Retinal pigment epithelial cell (primary cell): ENCODE measurements at places on chromosomes 11 and 22.

DNA sequence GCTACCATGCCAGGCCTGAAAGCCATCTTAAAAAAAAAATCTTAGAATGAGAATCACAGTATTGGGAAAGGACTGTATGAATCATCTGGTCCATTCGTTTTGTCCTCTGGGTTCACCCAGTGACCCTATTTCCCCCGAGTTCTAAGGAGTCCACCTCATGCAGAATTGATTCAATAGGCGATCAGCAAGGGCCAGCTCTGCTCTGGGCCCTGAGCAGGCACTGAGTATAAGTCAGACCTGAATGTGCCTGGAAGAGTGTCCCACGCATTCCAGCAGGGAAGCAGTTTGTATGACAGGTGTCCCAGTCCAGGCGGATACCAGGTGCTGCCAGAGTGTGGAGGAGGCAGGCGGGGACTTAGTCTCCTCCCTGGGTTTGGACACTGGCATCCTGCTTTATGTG is 883 bp upstream of the HMOX1 start:
- no peak for DNase-seq

- no peak for DNase-seq
Measured at GRCh38 chr11:121478226-121478894, 25.6 kb upstream of the SORL1-AS1 start.

DNA sequence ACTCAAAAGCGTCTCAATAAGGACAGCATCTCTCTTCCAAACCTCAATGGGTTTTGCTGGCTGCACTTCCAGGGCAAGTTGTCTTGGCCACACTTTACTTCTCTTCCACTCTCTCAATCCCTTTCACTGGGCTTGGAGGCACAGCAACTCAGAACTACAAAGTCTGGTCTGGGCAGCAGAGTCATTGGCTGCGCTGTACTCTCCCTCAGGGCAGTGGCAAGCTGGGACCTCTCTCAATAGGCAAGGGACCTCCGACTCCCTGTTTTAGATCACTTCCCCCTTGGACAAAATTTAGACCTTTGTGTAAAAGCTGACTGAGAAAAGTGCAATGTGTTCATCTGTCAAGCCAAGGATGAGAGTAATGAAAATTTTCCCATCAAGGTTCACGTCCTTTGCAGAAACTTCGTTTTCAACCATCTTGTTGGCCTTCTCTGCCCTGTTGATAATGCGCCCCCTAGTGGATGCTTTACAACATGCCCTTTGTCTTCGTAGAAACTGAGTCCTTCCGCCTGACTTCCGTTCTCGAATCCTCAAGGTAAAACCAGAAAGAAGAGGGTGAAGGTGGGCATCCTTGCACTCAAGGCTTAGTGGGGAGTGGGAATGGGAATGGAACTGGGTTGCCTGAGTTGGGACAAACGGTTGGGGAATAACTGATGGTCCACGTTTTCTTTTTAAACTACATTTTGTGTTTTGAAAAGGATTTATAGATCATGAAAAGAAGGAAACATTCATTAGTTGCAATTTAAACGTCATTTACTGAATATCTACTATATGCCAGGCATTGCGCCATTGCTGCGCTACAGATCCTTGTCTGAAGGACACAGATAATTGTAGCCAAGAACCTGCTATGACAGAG is 99.1 kb downstream of the CD44 start:
- peak; percentile 24 for DNase-seq

GRCh38 chr11:6771926-6772893 is at the start of gene OR2AG2:
TSS of gene OR2AG2 (minus strand) at chr11:6771976. CDS start at chr11:6768957, 3,019 bp downstream.
- DNase-seq: no peak

GRCh38 chr11:129705341-129705740 is 110.3 kb upstream of the TMEM45B start:
- no peak for DNase-seq

GRCh38 chr22:36151006-36151595 is 9.5 kb downstream of the APOL3 start:
- no peak for DNase-seq

DNA sequence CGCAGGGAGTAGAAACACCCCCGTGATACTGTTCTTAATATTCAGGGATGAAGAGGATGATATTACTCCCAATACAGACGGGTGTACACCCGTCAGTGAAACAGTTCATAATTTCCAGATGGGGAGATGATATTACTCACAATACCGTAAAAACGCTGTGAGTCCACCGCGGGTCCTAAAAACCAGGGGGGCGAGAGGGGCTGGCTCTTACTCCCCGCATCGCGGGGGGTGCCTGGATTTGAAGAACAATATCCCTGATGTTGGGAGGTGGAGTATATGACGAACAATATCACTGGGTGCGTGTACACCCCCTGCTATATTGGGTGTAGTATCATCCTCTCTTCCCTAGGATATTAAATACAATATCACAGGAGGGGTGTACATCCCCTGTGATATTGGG is 20.5 kb upstream of the APOL5 start:
- no peak for DNase-seq

- peak; percentile 75 for DNase-seq
Measured at GRCh38 chr11:130832566-130833425, 83.5 kb downstream of the SNX19 start.

- DNase-seq: no peak
Measured at GRCh38 chr22:33869946-33870345, 50.3 kb downstream of the LARGE1 start.

- DNase-seq: no peak
Measured at GRCh38 chr22:31099841-31100761, 7.3 kb downstream of the SELENOM start.

GRCh38 chr11:25655636-25656035 is 676.3 kb upstream of the ANO3 start:
- peak; percentile 15 for DNase-seq

GRCh38 chr11:46913484-46913883 is 4.9 kb downstream of the LRP4 start:
- DNase-seq: no peak

- DNase-seq: no peak
Measured at GRCh38 chr11:83727251-83727650, 441.1 kb upstream of the CCDC90B start.

- no peak for DNase-seq
Measured at GRCh38 chr11:59225017-59225416, 12.3 kb upstream of the MPEG1 start.

DNA sequence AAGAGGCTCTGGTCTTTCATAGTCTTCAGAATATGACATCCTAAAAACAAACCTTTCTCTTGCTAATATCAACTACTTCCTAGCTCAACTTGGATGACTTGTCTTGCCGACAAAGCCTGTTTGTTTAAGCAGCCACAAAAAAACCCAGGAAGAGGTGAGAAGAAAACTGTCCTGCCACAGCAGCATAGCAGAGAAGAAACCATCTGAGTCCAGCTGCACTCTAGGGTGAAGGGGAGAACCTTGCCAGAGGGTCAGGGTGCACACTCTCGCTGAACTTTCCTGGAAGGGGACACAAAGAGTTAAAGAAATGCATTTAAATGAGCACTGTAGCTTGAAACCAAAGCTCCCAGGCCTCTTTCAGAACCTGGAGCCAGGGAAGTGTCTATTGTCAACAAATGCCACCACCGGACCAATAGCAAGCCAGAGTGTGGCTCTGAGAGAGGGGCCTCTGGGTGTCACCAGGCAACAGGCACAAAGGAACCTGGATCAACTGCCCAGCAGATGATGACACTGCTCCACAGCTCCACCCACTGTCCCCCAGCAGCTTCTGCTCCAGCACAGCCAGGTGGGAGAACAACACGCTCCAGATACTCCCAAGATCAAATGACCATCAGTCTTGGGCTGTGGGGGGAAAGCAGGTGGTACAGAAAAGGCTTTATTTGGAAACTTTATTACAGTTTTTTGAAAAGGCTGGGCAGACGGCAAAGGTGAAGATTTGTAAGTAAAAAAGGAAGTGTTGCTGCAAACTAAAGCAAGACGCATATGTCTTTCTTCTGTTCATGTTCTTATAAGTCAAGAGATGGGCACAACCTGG is 105.7 kb downstream of the RASSF10 start:
- DNase-seq: no peak

- DNase-seq: no peak
Measured at GRCh38 chr11:121226415-121227263, 65.9 kb upstream of the SC5D start.

DNA sequence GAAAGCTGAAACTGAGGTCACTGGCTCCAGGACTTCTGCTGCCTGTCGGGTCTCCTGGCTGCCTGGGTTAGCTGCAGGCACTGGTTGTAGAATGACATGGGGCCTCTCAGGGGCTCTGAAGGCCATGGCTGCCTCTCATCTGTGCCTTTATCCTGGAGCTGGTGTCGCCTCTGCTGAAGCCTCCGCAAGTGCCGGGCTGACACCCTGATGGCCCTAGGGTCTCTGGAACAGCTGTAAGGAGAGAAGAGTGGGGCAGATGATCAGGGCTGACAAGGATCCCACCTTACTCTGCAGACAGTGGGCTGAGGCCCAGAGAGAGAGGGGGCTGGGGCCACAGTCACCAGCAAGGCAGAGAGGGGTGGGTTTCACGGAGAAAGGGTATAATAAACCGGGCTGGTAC is 4.6 kb downstream of the PLA2G3 start:
- no peak for DNase-seq

DNA sequence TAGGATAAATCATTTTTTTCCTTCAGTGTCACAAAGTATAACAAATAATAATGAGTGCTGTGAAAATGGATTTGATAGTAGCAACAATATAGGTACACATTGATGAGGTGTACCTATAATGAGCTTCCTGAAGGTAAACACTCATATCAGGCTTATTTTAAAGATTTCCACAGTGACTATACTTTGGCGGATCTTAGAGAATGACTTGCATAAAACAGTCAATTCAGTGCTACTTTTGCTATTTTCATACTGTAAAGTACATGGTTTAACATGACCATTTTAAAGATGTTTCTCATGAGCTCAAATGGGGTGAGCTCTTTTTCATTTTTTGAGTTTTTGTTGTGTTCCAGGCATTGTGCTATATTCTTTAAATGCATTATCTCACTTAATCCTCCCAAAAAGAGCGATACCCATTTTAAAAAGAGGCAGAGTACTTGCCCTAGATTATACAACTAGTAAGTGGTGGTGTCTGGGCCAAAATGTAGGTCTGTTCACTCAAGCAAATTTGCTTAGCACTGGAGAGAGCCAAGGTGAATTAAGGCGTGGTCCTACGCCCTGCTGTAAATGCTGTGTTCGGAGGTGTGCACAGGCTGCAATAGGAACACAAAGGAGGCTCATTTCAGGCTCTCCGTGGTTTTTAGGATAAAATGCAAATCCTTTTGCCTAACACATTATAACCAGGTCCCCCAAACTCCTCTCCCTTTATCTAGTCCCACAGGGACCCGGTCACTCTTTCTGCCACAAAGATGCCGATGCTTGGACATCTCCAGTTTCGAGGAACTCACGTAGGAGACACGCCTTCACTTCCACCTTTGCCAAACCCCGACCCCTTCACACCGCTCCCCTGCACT is 617 bp upstream of the ALKBH3 start:
- DNase-seq: no peak

- DNase-seq: no peak
Measured at GRCh38 chr11:111986589-111986988, 38.6 kb upstream of the DLAT start.

DNA sequence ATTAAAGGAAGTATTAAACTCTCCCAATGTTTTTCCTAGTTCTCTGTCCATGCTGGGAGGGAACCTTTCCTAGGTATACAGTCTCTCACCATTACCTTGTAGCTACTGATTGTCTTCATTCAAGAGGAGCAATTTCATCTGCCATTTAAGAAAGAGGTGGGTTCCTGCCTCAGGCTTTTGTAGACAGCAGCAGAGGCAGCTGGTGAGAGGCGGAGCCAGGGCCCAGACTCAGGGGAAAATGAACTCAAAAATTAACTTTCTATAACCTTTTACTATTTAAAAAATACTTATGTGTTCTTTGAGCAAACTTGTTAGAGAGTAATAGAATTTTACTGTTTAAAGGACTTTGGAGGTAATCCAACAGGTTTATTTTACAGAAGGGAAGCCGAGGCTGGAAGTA is 133.0 kb downstream of the SNX19 start:
- DNase-seq: no peak

- DNase-seq: no peak
Measured at GRCh38 chr11:24509114-24509513, 12.3 kb downstream of the LUZP2 start.

- DNase-seq: no peak
Measured at GRCh38 chr11:2662024-2662312, 37.8 kb downstream of the KCNQ1OT1 start.

DNA sequence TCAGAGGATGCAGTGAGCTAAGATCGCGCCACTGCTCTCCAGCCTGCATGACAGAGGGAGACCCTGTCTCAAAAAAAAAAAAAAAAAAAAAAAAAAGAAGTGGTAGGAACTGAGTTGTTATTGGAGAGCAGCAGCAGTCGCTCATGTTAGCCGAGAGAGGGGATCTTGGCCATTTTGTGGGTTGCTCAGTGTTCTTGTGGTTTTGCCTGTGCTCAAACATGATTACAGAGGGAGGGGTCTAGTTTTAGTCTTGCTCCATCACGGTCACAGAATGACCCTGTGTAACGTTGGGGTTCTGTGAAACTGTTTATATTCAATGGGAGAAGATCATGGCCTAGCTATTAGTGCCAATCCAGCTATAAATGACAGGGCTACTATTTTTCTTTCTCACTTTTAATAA is 1.9 kb downstream of the DPAGT1 start:
- no peak for DNase-seq

- DNase-seq: no peak
Measured at GRCh38 chr11:74642912-74643311, 50.5 kb downstream of the POLD3 start.

GRCh38 chr11:130646881-130647280 is 198.4 kb downstream of the ADAMTS15 start:
- DNase-seq: no peak

DNA sequence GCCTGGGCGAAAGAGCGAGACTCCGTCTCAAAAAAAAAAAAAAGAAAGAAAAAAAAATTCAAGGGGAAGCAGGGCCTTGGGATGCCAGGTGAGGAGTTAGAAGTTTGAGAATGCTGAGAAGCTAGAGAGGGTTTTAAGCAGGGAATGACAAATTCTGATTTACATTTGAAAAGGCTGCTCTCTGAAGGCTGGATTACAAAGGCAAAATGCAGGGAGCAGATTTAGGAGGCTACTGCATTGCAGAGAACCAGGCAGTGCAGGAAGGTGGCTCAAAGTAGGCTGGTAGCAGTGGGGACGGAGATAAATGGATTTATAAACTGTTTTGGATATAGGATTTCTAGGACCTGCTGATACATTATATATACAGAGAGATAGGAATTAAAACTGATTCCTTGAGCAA is 66.6 kb downstream of the KCNC1 start:
- DNase-seq: no peak

DNA sequence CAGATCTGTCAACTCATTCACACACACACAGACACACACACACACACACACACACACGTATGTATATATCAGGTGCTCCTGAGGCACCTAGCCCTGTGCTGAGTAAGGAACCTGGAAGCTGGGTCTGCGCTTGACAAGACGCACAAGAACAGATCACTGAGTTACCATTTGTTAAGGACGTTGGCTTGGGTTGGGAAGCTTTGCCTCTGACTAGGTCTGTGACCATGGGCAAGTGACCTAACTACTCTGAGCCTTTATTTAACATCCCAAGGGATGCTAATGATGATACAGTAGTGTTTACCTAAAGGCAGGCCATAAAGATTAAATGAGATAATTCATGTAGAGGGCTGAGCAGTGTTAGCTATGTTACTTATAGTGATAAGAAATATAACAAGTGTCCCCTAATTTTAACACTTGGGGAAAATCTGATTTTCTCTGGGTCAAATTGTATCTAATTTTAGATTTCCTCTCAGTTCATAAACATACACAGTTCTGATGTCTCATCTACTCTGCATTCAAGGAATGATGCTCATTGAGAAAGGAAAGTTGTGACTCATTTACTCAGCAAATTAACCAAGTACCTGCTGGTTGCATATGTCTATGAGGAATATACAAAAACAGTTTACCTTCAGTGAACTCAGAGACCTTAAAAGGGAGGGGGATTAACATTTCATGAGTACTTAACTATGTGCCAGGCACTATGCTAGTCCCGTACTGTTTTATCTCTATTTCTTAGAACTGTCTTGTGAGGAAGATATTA is 13.6 kb downstream of the RNF185 start:
- peak; percentile 79 for DNase-seq
